ENCODE measurements at places on chromosomes 13 and 19.

DNA sequence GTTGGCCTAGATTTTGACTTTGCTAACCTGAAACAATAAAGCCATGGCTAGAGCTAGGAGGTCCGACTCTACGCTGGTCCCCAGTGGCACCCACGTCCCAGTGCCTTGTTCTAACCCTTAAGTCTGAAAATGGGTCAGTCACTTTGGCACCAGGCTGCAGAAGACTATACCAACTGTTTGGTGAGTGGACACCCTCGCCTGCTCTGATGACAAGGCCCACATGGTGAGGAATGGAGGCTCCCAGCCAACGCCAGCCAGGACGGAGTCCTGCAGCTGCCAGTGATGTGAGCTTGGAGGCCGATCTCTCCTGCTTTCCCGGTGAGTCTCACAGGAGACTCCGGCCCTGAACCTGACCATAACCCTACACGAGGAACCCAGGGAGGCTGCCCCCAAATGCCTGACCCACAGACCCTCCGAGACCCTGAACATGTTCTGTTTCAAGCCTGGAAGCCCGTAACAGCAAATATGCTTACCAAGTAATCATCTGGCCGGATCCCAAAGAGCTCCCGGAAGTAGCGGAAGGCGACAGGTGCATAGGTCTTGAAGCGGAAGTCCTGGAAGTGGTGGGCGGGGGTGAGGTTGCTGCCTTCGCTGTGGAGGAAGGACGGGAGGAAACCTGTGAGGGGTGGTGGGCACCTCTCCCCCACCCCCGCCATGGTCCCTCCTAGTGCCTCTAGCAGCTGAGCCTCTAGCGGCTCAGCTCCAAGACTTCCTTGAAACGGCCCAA, 34.1 kb upstream of the CACTIN start:
- no peak for DNase-seq

DNA sequence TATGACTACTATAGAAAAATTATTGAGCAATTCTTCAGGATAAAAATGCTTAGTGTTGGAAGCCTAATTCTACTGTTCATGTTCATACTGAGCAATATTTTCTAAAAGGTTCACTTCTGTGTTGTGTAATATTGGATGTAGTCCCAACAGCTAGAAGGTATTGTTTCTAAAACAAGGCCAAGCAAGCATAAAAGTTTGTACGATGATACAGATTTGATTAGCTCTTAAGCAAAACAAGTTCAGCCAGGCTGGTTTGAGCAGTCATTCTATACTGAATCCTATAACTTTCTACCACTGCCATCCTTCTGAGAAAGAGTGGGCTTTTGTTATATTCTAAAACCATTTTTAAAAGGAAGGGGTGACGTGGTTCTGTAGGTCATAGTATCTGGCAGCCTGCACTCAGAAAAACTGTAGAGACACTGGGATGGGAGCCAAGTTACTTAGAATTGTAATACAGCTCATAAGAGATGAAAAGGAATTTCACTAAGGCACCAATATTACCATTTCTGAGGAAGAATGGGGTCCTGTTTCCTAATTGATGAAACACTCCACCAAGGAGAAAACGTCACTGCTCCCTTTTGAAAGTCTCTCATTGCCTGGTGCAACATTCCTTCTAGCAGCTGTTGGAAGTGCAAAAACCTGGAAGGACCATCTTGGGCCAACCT, 275.0 kb upstream of the DACH1 start:
- DNase-seq, result no peak

GRCh38 chr13:44575741-44576350, at the start of gene TSC22D1:
Gene TSC22D1 (minus strand): TSS chr13:44576330. CDS start chr13:44576074, 256 bp downstream.
- DNase-seq, result peak; percentile 88

- peak; percentile 85 for DNase-seq
Observed at GRCh38 chr13:37869756-37870488, at the start of gene TRPC4. Gene TRPC4 (minus strand): TSS chr13:37869772. CDS start chr13:37783333, 86,439 bp downstream.

DNA sequence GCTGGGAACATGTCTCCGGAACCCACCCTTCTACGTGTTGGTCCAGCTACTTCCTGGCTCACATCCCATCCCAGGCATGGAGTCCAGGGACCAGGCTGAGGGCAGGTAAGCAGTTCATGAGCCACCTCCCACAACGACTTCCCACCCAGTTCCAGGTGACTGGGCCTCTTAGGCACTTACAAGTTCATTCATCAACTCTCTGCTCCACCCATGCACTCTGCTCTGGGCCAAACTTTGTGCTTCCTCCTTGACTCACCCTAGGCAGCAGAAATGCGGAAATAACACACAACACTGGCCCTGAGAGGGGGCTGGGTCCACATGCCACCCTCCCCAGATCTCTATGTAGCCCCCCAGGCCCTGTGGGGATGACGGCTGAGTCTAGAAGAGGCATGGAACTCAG, 20.5 kb downstream of the IQCN start:
- no peak for DNase-seq

DNA sequence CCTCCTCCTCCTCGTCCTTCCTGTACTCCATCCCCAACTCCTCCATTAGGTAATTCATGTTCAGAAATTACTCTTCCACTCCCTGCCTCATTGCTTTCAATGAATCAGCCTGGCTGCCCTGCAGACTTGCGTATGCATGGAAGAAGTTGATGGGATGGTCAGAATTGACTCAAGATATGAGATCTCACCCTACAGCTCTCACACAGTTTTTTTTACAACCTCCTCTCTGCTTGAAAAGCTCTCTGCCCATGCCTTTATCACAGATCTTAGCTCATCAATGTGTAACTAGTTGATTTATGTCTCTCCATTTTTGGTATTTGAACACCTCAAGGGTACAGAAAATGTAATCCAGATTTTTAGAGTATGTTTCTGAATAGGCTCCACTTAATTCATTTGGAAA, 506.9 kb downstream of the TBC1D4 start:
- no peak for DNase-seq

DNA sequence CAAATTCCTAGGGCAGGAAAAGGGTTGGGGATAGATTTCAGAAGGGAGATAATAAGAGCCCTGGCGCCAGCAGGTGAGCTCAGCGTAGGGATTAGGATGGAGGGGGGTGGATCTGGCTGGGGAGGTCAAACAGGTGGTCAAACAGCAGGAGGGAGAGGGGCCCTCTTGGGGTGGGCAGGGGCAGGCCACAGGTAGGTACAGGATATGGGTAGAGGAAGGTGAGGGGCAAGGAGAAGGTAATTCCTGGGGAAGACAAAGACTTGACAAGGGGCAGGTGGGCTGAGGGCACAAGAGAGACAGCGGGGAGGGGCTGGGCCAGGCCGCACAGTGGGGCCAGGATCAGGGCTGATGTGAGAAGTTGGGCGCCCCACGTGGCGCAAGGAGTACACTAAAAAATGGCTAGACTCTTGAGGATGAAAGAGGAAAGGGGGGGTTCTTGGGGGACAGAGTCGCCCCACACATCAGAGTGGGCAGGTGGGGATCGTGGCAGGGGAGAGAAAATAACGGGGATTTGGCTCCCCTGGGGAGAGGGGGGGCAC, 713 bp downstream of the KRI1 start:
- peak; percentile 52 for DNase-seq

GRCh38 chr13:57636816-57637215, 5.3 kb downstream of the PCDH17 start:
- DNase-seq, result no peak

DNA sequence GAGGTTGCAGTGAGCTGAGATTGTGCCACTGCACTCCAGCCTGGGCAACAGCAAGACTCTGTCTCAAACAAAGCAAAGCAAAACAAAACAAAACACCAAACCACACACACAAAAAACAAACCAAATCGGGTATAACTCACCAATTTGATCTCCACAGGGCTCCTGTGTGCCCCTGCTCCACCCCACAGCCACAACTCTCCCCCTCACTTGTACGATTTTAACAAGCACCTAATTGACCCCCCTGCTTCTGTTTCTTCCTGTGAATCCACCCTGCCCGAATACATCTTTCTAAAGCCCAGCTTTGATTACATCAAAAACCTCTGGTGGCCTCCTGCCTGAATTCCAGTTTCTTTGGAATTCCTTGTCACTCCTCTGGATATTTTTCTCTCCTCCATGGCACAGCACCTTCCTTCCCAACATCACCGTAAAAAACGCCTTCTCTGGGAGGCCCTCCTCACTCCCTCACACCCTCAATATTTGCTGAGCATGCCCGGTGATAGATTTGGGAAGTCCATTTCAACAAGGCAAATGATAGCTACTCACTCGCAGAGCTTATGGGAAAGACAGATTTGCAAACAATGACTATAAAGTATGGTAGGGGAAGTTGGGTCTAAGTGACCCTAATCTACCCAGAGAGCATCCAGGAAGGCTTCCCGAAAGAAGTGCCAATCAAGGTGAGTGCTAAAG, 11.6 kb upstream of the RANBP3 start:
- no peak for DNase-seq

DNA sequence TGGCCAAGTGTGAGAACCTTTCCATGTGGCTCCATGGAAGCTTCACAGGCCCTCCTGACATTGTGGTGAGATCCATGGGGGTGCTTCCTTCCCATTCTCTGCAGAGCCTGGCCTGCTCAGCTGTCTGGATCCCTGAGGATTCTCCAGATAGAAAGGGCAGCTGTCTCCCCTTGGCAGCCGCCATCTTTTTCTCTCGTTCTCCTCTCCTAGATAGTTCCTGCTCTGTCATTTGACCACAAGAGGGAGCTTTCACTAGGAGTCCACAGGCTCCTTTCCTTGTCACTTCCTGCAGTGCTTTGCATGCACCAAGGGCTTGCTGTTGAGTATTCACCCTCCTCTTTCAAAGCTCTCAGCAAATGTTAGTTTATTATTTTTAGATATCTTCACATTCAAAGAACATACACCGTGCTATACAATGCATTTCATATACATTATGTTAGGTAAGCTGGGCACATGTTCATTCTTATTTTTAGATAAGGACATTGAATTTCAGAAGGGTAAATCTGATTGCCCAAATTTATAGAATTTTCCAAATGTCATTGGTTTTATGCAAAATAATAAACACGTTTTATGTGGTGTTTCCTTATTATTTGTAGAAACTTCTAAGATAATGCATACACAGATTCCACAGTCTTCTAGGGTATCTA, 133.2 kb downstream of the FRY start:
- peak; percentile 31 for DNase-seq

DNA sequence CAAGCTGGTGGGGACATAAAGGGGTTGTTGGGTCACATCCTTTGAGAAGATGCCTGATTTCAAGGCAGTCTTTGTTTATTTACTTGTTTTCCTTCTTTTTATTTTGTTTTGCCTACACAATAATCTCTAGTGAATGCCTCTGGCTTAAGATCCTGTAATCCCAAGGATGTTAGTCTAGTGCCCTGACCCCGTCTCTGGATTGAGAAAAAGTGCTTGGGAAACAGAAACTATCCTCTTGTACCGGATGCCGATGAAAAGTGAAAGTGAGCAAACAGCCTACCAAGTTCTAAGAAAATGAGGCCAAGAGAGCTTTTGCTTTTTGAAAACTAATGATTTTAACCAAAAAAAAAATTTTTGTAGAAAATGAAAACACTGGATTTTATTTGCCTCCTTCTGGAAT, 42.1 kb upstream of the C1QTNF9 start:
- DNase-seq, result no peak

DNA sequence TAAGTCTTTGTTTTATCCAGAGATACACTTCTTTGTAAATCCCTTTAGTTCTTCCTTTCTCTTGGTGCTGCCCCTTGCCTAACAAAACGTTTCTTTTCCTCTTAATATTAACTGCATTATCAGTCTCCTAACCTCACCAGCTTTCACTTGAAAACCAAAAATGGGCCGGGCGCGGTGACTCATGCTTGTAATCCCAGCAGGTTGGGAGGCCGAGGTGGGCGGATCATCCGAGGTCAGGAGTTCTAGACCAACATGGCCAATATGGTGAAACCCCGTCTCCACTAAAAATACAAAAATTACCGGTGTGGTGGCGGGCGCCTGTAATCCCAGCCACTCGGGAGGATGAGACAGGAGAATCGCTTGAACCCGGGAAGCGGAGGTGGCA, 329.8 kb upstream of the MIR17HG start:
- DNase-seq, result no peak

DNA sequence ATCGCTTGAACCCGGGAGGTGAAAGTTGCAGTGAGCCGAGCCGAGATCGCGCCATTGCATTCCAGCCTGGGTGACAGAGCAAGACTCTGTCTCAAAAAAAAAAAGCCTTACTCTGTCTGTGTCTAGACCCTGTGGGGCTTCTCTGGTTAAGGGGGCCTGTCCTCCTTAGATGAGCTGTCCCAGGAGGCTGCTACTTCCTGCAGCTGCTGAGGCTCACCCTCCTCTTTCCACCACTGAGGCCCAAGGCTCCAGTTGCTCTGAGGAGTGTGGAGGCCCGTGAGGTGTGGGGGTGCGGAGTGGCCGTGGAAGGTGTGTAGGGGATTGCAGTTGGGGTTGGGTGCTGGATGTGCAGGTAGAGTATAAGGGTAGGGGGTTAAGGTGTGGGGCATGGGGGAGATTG, 22.1 kb upstream of the RASA3 start:
- DNase-seq, result no peak

DNA sequence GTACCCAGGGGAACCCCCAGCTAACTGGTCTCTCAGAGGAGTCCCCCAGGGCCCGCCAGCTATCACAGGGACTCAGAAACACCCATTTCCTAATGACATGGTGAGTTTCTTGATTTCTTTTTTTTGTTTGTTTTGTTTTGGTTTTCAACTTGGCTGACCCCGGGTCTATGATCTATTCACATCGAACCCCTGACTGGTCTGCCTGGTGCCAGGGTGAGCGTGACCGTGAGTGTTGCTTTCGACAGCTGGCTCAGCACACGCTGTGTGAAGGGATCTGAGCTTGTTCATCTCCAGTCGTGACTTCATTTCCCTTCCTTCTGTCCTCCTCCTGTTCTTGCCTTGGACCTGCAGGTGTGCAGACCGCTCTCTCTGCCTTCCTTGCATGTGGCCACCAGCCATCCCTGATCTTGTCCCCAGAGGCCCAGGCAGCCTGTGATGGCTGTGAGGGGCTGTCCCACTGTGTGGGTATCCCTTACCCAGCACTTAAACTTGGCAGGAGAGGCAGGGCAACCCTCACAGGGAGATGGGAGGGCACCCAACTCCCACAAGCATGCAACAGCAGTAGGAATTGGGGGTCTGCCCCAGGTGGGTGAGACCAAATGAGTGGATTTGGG, 26.2 kb downstream of the TMEM161A start:
- DNase-seq, result no peak

GRCh38 chr13:99464441-99464949, 36.8 kb upstream of the TM9SF2 start:
- DNase-seq, result no peak

DNA sequence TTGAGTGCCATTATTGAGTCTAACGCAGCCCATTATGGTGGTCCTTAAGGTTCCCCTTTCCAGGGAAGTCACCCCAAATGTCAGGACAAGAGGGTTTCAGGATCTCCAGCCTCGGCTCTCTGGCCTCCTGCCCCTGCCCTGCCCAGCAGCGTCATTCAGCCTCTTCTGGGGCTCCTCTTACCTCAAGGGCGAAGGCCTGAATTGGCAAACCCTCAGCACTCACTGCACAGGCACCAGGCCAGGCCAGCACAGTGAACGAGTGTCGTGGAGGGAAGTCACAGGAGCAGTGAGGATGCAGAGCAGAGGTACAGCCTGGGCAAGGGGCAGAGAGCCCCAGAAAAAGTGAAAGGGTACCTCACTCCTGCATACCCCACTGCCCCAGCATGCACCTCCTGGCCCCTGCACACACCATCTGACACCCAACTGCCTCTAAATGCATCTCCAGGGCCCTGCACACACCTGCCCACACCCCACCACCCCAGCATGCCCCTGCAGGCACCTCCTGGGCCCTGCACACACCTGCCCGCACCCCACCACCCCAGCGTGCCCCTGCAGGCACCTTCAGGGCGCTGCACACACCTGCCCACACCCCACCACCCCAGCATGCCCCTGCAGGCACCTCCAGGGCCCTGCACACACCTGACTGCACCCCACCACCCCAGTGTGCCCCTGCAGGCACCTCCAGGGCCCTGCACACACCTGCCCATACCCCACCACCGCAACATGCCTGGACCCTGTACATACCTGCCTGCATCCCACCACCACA, 19.8 kb downstream of the SLC25A42 start:
- no peak for DNase-seq

All from retina (tissue), 1 donor.